ENCODE measurements at places on chromosomes 3 and 15.

DNA sequence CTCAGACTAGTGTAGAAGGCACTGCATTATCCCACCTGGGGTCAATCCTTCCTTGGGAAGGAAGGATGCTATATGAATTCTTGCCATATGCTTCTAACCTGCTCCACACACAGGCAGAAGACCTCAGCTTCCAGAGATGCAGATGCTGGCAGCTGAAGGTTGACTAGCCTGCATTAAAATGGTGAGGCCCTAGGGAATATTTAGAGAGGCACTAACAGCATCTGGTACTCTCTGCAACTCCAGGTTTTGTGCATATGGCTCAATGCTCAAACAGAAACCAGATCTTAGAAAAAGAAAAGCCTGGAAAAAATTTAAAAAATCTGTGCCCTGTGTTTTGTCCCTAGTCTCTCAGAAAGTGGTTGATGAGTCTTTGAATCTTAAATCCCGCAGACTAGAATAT, 56.0 kb upstream of the MYRIP start:
- no peak for DNase-seq

GRCh38 chr3:38489766-38490165, 6.4 kb upstream of the EXOG start:
- DNase-seq = no peak

DNA sequence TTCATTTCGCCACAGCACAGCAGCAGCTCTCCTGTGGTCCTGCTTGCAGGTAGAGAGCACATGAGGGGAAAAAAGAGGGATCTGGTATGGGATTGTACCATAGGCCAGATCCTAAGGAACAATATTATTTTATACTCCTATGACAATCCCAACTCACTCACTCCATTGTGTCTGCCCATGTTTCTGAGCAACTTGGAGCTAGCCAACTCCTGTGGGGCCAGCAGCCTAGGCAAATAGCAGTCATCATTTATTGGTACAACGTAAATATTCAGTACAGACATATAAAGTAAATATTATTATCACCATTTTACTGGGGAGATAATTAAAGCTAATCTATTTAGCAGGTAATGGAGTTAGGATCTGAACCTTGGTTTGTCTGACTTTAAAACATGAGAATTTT, 148.4 kb downstream of the MECOM start:
- no peak for DNase-seq

DNA sequence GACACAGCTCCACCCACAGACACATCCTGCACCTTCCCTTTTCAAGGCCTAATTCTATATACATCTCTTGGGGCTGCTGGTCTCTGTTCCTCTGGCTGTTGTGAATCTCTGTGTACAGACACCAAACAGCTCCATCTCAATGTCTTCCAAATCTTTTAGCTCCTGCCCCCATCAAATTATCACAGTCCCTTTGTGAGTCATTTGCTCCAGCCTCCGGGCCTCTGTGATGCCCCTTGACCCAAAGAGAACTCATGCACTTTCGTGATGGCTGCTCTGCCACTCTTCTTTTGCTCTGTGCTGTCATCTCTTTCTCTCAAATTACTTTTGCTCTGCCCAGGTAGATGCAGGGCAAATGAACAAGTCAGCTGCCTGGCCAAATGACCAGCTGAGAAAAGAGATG, 369.0 kb upstream of the CDIN1 start:
- DNase-seq = no peak

DNA sequence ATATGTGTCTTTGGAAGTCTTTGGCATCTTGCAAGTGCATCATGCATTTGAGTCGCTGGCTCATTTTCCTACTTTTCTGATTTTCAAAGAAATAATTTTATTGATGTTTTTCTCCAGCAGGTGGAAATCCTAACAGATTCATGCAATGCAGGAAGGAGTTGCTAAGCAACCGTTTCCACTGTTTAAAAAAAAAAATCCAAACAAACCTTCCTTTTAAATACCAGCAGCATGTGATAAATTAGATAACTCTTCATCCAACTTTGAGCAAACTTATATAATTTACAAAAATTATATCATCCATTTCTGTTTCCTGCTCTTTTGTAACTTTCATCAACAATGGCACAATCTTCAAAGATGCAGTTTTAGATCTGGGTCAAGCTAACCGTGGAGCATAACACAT, 364.1 kb downstream of the MFSD1 start:
- no peak for DNase-seq

- DNase-seq = no peak
Measured at GRCh38 chr3:171741377-171741776, 68.9 kb downstream of the PLD1 start.

DNA sequence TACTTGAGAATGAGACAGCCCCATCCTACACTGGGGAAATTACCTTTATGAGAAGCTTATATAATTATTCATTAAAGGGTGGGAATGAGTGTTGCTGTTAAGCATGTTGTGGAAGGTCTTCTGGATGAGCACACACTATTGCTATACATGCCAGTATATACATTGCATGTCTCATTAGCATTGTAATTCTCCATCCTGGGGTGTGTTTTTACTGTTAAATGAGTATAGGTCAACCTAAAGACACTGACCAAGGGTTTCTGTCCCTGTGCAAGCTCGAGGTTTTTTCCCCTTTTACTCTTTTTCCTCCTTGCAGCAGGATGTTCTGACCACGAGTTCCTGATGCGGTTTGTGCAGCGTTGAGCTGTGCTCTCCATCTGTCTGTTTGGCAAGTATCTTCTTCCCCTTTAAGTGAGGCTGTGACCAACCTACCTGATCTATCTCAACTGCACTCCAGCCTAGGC, 7.2 kb upstream of the IVD start:
- DNase-seq = no peak

- no peak for DNase-seq
Measured at GRCh38 chr3:128341659-128342395, 124.9 kb downstream of the DNAJB8 start.

- no peak for DNase-seq
Measured at GRCh38 chr15:63277893-63278456, 570 bp downstream of the APH1B start.

DNA sequence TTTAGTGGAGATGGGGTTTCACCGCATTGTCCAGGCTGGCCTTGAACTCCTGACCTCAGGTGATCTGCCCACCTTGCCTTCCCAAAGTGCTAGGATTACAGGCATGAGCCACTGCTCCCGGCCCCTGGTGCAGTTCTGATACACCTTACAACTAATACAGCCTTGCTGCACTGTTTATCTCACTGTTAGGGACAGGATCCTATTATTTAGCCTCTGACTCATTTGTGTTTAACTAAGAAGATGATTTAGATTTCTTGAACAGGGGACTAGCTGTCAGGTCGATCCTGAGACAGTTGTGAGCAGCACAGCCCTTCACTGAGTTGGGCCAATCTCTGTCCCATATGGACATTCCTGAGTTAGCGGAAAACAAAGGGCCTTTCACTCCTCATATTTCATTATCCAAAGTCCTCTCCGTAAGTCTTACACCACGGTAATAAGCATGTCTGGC, 19.2 kb downstream of the GYG1 start:
- DNase-seq = no peak

GRCh38 chr3:89042236-89042835, 65.1 kb upstream of the EPHA3 start:
- DNase-seq = no peak

DNA sequence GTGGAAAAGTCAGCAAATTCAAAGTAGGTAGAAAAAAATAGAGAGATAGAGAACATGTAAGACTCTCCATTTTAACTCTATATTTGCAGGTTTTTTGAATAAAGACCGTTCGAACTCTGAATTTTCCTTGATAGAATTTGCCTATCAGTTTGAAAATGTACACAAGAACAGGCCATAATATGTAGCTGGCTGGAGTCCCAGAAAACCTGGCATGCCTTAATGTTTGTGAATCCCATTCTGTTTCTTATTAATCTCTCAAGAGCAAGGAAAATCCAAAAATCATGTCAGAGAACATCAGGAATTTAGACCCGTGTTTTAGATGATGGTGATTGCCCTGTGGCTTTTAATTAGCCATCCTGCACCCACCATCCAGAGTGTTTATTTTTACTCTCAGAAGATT, 7.2 kb upstream of the CFAP161 start:
- no peak for DNase-seq

DNA sequence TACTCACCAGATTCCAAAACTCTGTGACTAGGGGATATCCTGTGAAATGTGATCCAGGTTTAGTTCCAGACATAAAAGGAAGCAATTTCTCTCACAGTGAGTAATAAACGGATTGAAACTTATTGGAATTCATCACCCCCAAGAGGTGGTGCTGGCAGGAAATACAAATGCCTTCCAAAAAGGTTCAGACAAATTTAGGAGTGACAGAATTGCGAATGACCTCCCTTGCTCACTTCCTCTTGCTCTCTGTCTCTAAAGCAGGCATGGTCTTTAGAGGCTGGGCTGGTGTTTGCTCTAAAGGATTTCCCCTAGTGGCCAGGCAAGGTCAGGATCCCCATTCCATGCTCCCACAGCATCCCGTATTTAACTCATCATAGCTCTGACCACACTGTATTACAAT, 449.4 kb upstream of the PPP2R3A start:
- DNase-seq = no peak

- no peak for DNase-seq
Measured at GRCh38 chr3:51819709-51820406, 40.8 kb upstream of the IQCF6 start.

DNA sequence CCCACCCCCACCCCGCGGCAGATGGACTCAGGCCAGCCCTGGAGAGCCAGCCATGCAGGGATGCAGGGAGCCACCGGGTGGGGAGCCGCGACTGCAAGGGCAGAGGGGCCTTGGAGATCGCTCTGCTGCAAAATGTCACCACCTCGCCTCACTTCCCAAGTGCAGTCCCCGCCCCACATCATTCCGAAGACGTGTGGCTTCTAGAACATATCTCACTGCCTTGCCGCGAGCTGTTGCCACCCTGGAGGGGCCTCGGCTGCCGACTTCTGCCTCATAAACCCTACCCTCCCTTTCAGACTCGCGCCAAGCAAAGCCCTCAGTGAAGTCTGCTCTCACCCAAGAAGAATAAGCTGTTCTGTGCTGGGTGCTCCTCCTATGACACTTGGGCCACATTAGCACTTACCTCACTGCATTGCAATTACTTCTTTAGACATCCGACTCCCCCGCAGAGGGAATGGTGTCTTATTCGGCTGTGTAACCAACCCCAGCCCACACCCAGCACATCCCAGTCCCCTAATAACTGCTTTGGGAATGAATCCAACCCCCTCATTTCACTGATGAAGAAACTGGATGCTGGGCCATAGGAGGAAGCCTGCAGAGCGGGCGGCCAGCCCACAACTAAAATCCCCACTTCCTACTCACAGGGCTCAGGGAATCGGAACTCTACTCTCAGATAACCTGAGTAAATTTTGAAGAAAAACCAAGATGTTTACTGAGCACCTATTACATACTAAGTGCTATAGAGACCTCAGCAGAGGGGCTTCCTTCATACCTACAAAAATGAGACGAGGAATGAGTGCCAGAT, 8.6 kb downstream of the TLE3 start:
- no peak for DNase-seq

DNA sequence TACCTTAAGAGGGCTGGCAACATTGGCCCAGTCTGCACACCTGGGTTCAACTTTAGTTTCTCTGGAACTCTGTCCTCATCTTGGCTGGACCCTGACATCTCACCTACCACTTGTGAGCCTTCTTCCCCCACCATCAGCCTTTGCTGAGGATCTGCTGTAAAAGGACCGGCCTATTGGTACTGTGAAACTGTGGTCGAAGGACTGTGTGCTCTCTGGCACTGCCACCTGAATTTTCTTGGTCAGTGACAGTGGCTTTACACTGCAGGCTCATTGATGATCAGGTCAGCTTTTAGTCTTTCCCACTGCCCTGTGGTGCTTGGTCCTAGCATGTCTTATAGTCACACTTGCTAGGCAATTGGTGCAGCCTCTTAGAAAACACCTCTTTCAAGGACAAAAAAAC, 86.9 kb downstream of the PEX5L start:
- no peak for DNase-seq

- DNase-seq = peak; percentile 94
Measured at GRCh38 chr3:195195321-195196209, 75.4 kb downstream of the XXYLT1 start.

DNA sequence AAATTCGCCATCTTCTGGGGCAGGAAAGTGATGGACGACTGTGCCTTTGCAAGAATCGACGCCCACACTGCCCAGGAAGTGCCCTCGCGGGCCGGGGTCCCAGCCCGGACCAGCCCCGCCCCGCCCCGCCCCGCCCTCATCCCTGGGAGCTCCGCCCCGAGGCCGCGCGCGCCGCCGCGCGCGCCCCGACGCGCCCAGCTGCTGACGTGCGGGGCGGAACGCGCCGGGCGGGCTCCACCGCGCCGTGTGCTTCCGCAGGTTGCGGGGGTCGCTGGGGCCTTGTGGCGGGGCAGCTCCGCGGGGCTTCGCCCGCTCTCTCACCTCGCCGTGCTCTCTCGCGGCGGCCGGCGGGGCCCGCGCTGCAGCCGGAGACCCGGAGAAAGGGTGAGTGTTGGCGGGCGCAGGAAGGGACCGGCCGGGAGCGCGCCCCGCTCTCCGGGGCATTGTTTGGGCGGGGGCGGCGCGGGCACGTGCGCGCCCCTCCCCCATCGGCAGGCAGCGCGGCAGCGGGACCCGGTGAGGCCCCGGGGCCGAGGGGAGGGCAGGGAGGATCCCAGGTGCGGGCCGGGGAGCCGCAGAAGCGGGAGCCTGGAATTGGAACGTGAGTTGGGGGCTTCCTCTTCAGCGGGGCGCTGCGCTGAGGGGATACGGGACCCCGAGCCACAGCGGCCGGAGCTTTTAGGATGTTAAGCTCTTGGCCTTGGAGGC, at the start of gene YEATS2:
TSS of gene YEATS2 (plus strand) at position 188 of the 708 bp plus-strand sequence. CDS start 17,366 bp downstream, outside the sequence.
- peak; percentile 48 for DNase-seq

DNA sequence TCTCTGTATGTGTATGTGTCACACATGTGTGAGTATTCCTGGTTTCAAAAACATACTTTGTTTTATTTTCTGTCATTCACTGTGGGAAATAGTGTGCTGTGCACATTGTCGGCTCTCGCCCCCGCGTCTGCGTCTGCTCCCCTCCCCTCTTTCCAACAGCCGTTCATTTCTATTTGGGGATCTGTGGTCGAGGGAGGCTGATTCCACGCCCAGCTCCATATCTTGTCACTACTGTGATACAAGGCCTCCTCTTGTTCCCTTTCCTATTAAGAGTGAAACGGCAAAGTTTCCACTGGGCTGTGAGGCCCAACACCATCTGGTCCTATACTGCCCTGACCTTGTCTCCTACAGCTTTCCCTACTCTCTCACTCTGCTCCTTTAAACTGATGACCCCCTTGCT, 172.5 kb upstream of the LRIG1 start:
- DNase-seq = no peak

- no peak for DNase-seq
Measured at GRCh38 chr15:28962851-28963710, 77.3 kb downstream of the APBA2 start.

DNA sequence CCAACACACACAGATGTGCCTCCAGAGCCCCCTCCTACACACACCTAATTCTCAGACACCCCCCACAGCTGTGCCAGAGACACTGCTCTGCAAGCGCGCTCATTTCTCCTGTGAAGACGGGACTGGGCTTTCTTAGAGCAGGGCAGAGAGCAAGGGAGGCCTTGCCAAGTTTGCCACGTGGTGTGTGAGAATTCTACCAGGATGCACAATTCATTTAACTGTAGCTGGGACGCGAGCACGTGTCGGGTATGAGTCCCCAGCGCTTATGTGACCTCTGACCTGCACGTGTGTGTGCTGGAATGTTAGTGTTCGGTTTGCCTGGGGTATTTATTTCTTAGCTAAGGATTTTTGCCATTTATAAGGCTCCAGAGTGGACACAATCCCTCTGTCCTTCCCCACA, 37.0 kb downstream of the FEM1B start:
- no peak for DNase-seq

All from hippocampal formation (tissue), 2 donors.